ENCODE measurements at places on chromosomes 13 and 19.

GRCh38 chr13:57815600-57815999, 184.1 kb downstream of the PCDH17 start:
- DNase-seq, result no peak

GRCh38 chr19:41821003-41821735, 23.3 kb downstream of the LYPD4 start:
- peak; percentile 53 for DNase-seq

GRCh38 chr13:78620936-78621470, 17.7 kb upstream of the POU4F1 start:
- no peak for DNase-seq

GRCh38 chr13:26557051-26557392, 461 bp upstream of the WASF3 start:
- DNase-seq, result no peak

- DNase-seq, result peak; percentile 70
Measured at GRCh38 chr19:19591133-19591825, 27.2 kb downstream of the PBX4 start.

GRCh38 chr13:113304121-113304520, 7.1 kb downstream of the LAMP1 start:
- DNase-seq, result no peak

DNA sequence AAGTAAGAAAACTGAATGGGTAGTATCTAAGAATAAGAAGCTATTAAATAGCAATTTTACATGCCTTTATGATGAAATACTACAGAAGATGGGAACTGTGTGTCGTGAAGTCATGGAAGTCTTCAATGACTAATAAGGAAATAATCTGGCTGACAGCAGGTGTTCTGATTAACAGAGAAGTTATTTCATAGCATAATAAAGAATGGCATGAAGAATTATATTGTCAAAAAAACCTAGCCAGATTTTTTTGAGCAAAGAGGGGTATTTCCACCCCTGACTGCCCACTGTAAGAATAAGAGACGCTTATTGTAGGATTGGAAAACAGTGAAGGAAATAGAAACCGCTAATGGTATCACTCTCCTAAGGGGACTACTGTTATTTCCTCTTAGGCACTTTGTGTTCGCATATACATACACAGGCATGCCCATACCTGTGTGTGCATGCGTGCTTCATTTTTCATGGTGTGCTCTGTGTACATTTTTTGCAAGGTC, 318.8 kb downstream of the SHISA2 start:
- DNase-seq, result no peak

Measured in stimulated activated CD4-positive, alpha-beta T cell treated with anti-CD3 and anti-CD28 coated beads, Interleukin-2, amount 100 ng/mL, for 24 hours (primary cell).